ENCODE measurements at places on chromosomes 7 and 10.

- no peak for DNase-seq
Measured at GRCh38 chr10:73019100-73019499, 64.5 kb upstream of the PLA2G12B start.

- DNase-seq = no peak
Measured at GRCh38 chr7:110142939-110143526, 947.9 kb upstream of the LRRN3 start.

- DNase-seq = no peak
Measured at GRCh38 chr7:110974441-110974840, 116.5 kb upstream of the LRRN3 start.

- DNase-seq = no peak
Measured at GRCh38 chr7:51158211-51158610, 158.4 kb downstream of the COBL start.

- no peak for DNase-seq
Measured at GRCh38 chr10:131178521-131179331, 132.8 kb downstream of the TCERG1L start.

GRCh38 chr7:20064974-20065862 is 152.0 kb downstream of the MACC1 start:
- no peak for DNase-seq
